A549 treated with CORT108297 at 1 μM for 4 hours (cell line): ENCODE measurements at places on chromosomes 5 and 9. TPM values are rescaled to one million over a fixed set of nuclear protein-coding genes. Genes with fewer than 3 reads are reported as not detected.

The BRINP1 gene
- total RNA-seq: 0.11 to 0.18 TPM (median 0.13 TPM) in 5 replicates

The NMUR2 gene
- 0.03 to 0.09 TPM (median 0.06 TPM) in 5 replicates for total RNA-seq

The GRXCR2 gene
- total RNA-seq: not detected in 5 replicates

The FCN1 gene
- not detected in 5 replicates for total RNA-seq

The MELK gene
- 62.8 to 88.5 TPM (median 71.3 TPM) in 5 replicates for total RNA-seq

The ORM2 gene
- total RNA-seq: not detected in 5 replicates
